Naive thymus-derived CD4-positive, alpha-beta T cell (primary cell): ENCODE measurements at places on chromosomes 11 and 22. TPM values are rescaled to one million over a fixed set of nuclear protein-coding genes. Genes with fewer than 3 reads are reported as not detected.

DNA sequence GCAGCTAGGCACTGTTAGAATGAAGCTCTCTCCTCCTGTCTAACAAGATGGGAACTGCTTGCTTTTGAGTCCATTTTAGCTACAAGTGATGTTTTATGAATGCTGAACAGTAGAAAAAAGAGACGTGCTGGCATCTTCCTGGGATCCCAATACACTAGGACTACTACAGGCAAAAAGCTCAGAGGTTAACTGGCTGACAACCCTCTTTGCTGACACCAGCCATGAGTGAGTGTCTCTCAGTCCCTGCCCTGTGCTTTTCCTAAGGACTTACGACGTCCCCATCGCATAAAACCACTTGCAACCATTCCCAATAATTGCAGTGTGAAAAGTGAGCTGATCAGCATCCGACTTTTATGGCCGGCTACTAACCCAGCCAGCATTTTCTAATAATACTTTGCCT lies 213.5 kb downstream of the NTM start:
- H3K27me3 ChIP-seq, result no peaks in the 10 kb centered on the region
- H3K4me3 ChIP-seq, result no peak overlapping the region
- H3K36me3 ChIP-seq, result no peaks in the 10 kb centered on the region
- no peaks in the 10 kb centered on the region for H3K4me1 ChIP-seq
- no peak overlapping the region for H3K27ac ChIP-seq

Gene OR5B21
- not detected for total RNA-seq

Gene CHST1
- not detected in 2 replicates for total RNA-seq

GRCh38 chr11:132137981-132138313 lies 767.5 kb downstream of the NTM start:
- no peak overlapping the region for H3K27ac ChIP-seq
- no peaks in the 10 kb centered on the region for H3K36me3 ChIP-seq
- H3K4me3 ChIP-seq, result no peak overlapping the region
- H3K4me1 ChIP-seq, result no peaks in the 10 kb centered on the region
- no peaks in the 10 kb centered on the region for H3K27me3 ChIP-seq

- H3K27me3 ChIP-seq, result no peaks in the 10 kb centered on the region
- no peak overlapping the region for H3K27ac ChIP-seq
- peaks cover 3% of the 10 kb centered on the region for H3K36me3 ChIP-seq
- H3K4me1 ChIP-seq, result peaks cover 7% of the 10 kb centered on the region
- no peak for DNase-seq
- H3K4me3 ChIP-seq, result no peak overlapping the region
These were observed 19.7 kb downstream of the RAB30 start for GRCh38 chr11:83051760-83052671.

DNA sequence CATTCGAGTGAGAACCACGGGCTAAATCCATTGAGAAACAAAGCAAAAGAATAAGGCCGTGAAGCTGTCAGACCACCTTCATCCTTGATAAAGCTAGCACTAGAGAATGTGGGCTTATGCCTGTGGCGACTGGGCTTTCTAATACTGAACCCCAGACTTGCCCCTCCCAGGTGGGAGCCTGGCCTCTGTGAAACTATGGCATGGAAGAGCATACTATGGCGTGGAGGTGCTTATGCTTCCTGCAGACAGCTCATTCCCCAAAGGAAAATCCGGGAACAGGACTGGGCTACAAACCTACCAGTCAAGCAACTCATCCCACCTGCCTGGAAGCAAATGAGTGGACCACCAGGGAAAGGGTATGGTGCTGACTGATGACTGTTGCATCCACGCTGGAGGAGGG lies 92.4 kb downstream of the ZC3H12C start:
- H3K27ac ChIP-seq, result no peak overlapping the region
- H3K36me3 ChIP-seq, result no peaks in the 10 kb centered on the region
- H3K27me3 ChIP-seq, result no peaks in the 10 kb centered on the region
- no peak for DNase-seq

- H3K27ac ChIP-seq, result peak overlapping the region; percentile 86
- no peaks in the 10 kb centered on the region for H3K36me3 ChIP-seq
- peaks cover 57% of the 10 kb centered on the region for H3K4me1 ChIP-seq
- DNase-seq, result peak; percentile 50
- peak overlapping the region; percentile 82 for H3K4me3 ChIP-seq
- no peaks in the 10 kb centered on the region for H3K27me3 ChIP-seq
These were observed 3.1 kb downstream of the CERK start for GRCh38 chr22:46734830-46735453.

- no peaks in the 10 kb centered on the region for H3K27me3 ChIP-seq
- H3K4me3 ChIP-seq, result no peak overlapping the region
- H3K4me1 ChIP-seq, result no peaks in the 10 kb centered on the region
- no peak for DNase-seq
- no peak overlapping the region for H3K27ac ChIP-seq
These were observed 546.8 kb upstream of the B3GAT1 start for GRCh38 chr11:134958870-134959269.

DNA sequence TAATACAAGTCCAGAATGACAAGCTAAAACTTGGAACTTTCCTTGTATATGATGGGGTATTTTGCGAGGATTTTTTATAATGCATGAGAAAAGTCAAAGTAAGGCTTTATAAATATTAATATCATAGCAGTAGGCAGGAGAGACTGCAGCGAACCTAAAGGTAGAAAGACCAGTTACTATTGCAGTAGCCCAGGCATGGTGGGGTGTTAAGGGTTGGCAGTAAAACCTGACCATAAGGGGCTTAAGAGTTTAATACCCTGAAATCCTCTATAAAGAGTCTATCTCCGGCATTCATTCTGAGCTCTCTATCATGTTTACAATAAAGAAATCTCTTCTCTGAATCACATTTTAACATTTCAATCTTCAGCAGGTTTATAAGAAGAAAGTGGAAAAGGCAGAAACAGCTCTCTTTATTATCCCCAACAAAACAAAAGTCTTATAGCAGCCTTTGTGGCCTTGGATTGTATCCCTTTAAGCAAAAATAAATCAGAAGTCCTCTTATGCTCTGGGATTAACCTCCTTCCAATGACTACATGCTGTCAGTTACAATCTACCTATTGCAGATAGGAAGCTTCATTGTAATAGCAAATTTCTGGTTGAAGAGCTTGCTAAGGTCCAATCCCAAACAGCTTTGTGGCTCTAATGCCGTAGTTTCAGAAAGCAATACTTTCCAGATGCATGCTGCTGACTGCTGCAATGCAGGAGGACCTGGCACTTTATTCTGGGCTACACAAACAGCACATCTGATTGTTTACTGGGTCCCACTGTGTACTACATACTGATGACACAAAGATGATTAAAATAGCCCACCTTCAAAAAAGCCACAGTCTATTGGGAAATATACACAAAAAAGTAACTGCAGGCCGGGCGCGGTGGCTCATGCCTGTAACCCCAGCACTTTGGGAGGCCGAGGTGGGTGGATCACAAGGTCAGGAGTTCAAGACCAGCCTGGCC lies 45.8 kb downstream of the SIK3 start:
- no peak for DNase-seq

- no peak for DNase-seq
- peak overlapping the region; percentile 22 for H3K27ac ChIP-seq
- no peaks in the 10 kb centered on the region for H3K36me3 ChIP-seq
These were observed 10.2 kb upstream of the AMPD3 start for GRCh38 chr11:10444725-10445315.

DNA sequence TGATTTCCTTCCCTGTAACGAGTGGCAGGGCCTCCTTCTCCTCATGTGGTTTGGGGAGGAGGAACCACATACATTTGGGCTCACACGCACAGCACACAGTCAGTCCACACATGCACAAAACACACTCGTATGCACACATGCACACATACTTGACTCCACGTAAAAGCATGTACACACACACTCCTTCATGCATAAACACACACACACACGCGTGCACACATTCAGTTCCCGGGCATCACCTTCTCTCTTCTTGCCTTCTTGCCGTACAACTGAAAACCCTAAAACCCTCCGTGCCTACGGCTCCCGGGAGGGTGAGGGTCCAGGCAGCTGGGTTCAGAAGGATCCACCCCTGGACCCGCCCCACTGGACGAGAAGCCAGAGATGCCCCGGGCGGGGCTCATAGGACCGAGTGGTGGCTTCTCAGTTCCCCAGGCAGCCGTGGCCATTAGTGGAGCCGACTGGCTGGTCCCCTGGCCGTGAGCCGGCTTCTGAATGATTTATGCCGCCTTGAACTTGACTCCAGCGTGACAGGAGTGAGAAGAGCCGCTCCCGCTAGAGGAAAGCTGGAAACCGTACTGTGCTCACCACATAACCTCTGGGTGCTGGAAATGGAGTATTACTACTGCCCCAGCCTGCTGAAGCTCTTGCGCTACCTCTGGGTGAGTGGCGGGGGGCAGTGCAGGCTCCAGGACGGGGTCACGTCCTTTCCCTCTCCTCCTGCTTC lies 117.4 kb downstream of the KIAA1671 start:
- H3K4me3 ChIP-seq, result peak overlapping the region; percentile 36
- H3K4me1 ChIP-seq, result peaks cover 51% of the 10 kb centered on the region
- H3K36me3 ChIP-seq, result no peaks in the 10 kb centered on the region
- peak; percentile 42 for DNase-seq
- H3K27me3 ChIP-seq, result no peaks in the 10 kb centered on the region

DNA sequence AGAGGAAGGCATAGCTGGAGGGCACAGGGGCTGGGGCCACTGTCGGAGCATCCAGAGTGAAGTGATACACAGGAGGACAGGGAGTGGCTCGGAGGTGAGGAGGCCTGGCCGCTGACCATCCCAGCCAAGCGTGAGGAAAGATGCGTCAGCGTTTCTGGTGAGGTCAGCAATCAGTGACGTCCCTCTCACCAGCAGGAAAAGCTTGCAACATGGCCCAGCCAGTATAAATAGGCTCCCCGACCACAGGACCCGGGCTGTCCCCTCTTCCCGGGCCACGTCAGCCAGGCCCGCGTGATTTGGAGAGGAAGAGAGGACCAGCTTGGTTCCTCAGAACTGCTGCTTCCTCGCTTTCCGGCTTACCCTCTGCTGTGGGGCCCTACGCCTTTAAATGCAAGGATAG lies 4.2 kb upstream of the OSM start:
- no peak overlapping the region for H3K27ac ChIP-seq
- no peaks in the 10 kb centered on the region for H3K27me3 ChIP-seq
- H3K4me3 ChIP-seq, result no peak overlapping the region

GRCh38 chr11:120137187-120137610 lies 714 bp downstream of the TRIM29 start:
- H3K4me3 ChIP-seq, result no peak overlapping the region
- no peak for DNase-seq
- no peaks in the 10 kb centered on the region for H3K36me3 ChIP-seq

DNA sequence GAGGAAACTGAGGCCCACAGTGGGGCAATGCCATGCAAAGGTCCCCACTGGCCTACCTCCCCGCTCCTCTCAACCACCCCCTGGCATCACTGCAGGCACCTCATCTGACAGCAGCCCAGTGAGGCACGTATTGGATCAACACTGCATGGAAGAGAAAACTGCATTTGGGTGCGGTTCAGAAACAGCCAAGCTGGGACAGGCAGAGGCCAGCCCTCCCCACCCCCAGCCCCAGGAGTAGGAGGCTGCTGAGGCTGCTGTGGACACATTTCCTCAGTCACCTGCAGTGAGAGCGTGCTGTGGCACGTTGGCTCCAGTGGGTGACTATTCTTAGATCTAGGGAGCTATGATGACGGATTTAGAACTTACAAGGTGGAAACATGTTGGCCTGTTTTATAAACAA lies 63.7 kb downstream of the KCNC1 start:
- DNase-seq, result no peak
- H3K27ac ChIP-seq, result no peak overlapping the region
- no peaks in the 10 kb centered on the region for H3K4me1 ChIP-seq
- no peak overlapping the region for H3K4me3 ChIP-seq

Gene BEST1
- 7.1 TPM for total RNA-seq

GRCh38 chr11:120703358-120704152 lies 192.0 kb downstream of the GRIK4 start:
- no peaks in the 10 kb centered on the region for H3K4me1 ChIP-seq
- no peak overlapping the region for H3K4me3 ChIP-seq
- no peak for DNase-seq
- no peaks in the 10 kb centered on the region for H3K36me3 ChIP-seq
- no peak overlapping the region for H3K27ac ChIP-seq

GRCh38 chr11:122023614-122024250 lies 92.3 kb downstream of the BLID start:
- DNase-seq, result no peak
- H3K4me3 ChIP-seq, result no peak overlapping the region
- H3K36me3 ChIP-seq, result no peaks in the 10 kb centered on the region
- H3K27ac ChIP-seq, result no peak overlapping the region
- no peaks in the 10 kb centered on the region for H3K4me1 ChIP-seq

Gene APOA5
- not detected in 2 replicates for total RNA-seq

- no peak overlapping the region for H3K4me3 ChIP-seq
- H3K36me3 ChIP-seq, result no peaks in the 10 kb centered on the region
- no peak overlapping the region for H3K27ac ChIP-seq
- DNase-seq, result no peak
These were observed 159.6 kb downstream of the CTTN start for GRCh38 chr11:70557742-70558485.

- H3K27me3 ChIP-seq, result no peaks in the 10 kb centered on the region
- H3K4me3 ChIP-seq, result no peak overlapping the region
- no peaks in the 10 kb centered on the region for H3K36me3 ChIP-seq
- H3K27ac ChIP-seq, result no peak overlapping the region
These were observed 8.3 kb upstream of the HTR3B start for GRCh38 chr11:113896156-113896879.

GRCh38 chr11:45412051-45412471 lies 125.9 kb upstream of the SYT13 start:
- H3K27ac ChIP-seq, result no peak overlapping the region
- H3K36me3 ChIP-seq, result no peaks in the 10 kb centered on the region
- H3K4me1 ChIP-seq, result no peaks in the 10 kb centered on the region
- DNase-seq, result no peak
- H3K27me3 ChIP-seq, result no peaks in the 10 kb centered on the region

Gene TRIM51G
- not detected for total RNA-seq

Gene PLEKHA7
- 4.8 TPM for total RNA-seq

GRCh38 chr11:105942921-105943320 lies 79.1 kb downstream of the MSANTD4 start:
- H3K27ac ChIP-seq, result no peak overlapping the region
- H3K36me3 ChIP-seq, result no peaks in the 10 kb centered on the region
- no peak overlapping the region for H3K4me3 ChIP-seq
- DNase-seq, result no peak
- no peaks in the 10 kb centered on the region for H3K27me3 ChIP-seq
- H3K4me1 ChIP-seq, result no peaks in the 10 kb centered on the region

GRCh38 chr22:17322511-17322910 lies 46.7 kb upstream of the CECR2 start:
- H3K36me3 ChIP-seq, result no peaks in the 10 kb centered on the region
- H3K27me3 ChIP-seq, result no peaks in the 10 kb centered on the region
- no peak for DNase-seq

GRCh38 chr11:3217818-3218482 lies 663 bp downstream of the MRGPRG start:
- no peaks in the 10 kb centered on the region for H3K27me3 ChIP-seq
- H3K27ac ChIP-seq, result no peak overlapping the region
- no peak for DNase-seq
- H3K4me3 ChIP-seq, result no peak overlapping the region

Gene SHANK2
- not detected in 2 replicates for total RNA-seq

Gene PNPLA3
- total RNA-seq, result 0.19 and 0.46 TPM in 2 replicates

Gene AMOTL1
- 4.7 and 6.3 TPM in 2 replicates for total RNA-seq

Gene SPDYC
- not detected for total RNA-seq

DNA sequence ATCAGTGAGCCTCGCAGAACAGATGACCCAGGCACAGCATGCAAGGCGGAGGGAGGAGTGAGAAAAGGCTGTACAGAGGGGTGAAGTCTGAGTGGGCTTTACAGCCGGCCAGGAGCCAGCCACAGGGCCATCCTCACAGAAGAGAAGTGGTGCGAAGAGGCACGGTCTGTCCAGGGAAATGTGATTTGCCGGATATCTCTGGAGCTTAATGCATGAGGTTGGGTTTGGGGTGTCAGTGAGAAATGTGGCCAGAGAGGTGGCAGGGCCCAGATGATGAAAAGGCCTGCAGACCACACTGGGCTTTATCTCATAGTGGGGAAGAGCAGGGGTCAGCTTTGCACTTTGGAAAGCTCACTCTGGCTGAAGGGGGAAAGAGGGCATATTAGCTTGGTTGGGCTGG lies 255.2 kb downstream of the BUD13 start:
- no peaks in the 10 kb centered on the region for H3K27me3 ChIP-seq
- no peak for DNase-seq
- H3K4me3 ChIP-seq, result no peak overlapping the region
